NCI-H1092 treated with DMSO at 0.1 percent for 48 hours (cell line): ENCODE measurements at places on chromosomes 5 and 9.
A peak's percentile ranks its signal among the peaks of the same experiment; 100 is the strongest.

- no peak for DNase-seq
Observed at GRCh38 chr5:111070272-111071134, 1.0 kb upstream of the TSLP start.

DNA sequence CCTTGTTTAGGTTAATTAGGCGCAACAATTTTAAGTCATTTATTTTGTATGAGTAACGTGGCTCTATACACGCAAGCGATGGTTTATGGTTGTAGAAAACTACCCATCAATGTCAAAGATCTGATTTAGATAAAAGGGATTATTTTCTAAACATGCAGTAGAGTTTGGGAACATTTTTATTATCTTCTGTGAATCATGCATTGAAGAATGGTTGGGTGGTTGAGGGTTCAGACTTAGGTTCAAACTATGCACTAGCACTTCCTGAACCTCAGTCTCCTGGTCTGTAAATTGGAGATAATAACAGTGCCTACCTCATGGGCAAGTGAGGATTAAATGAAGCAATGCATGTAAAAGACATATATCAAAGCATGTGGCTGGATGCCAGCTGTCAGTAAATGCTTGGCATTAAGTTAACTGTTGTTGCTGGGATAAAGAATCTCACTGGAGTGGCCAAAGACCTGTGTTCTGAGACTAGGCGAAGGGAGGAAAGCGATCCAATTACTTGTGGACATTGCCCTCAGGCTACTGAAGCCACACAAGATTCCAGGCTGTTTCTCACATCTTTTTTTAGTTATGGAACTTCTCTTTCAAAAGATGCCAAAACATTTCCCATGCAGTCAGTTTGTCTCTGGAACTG, 1.1 kb upstream of the OTULINL start:
- no peak for DNase-seq

DNA sequence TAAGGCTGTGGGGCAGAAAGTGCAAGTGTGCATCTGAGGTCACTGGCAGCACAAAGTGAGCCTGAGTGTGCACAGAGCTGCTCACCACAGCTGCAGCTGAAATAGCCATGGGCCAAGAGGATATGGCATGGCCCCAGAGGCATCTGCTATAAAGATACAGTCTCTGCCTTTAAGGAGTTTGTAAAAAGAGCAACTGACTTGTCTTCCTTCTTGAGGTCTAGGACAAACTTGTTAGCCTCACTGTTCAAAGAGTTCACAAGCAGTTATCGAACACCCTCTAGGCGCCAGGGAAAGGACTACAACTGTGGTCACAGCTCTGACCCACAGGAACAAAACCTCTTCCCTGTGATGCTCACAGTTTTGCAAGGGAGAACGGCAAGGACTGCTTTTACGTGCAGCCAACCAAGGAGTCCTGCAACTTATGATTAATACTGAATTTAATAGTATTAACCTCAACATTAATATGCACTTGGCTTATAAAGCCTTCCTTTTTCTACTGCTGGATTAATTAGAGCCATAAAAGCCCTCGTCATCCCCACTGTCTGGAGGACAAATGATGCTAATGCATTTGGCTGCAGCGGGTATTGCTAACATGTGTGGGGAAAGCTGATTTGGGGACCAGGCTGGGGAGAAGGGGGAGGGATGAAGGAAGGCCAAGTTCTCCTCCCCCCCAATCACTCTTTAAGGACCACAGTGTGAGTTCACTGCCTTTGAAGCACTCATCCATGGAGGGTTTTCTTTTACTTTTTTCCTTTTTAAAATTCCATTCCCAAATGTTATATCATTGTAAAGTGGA, 189.8 kb upstream of the TRIM32 start:
- DNase-seq = no peak

DNA sequence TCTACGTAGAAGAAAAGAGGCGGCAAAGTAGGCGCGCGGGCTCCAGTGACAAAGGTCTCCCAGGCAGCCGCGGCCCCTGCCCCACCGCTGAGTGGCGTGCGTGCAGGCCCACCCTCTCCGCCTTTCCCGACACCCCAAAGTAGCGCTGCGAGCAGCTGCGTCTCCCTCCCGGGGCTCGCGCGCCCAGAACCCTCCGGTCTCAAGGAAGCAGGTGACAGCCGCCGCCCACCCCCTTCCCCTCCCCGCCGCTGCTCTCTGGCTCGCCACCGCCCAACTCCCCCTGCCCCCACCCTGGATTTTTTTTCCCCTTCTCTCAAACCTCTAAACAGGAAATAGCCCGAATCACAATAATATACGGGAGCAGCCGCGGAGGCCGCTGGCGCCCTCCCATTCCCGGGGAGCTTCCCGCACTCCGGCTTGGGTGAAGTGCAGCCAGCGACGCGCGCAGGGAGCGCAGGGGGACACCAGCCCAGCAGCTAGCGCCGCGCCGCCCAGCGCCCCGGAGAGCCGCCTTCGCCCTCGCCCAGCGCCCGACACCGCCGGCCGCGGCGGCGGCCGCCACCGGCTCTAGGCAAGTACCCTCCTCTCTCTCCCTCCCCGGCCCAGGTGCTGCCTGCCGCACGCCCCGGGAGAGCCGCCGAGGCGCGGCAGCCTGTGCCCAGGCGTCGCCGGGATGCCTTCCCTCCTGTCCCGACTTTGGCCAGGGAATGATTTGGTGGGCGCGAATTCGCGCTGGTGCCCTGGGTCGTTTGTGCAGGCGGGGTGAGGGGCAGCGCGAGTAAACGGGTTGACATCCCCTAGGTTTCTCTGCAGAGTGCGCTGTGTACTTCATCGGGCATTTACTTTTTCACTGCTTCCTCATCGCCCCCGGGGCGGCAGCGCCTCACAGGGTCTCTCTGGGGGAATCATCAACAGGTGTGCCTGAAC, 52.7 kb upstream of the TJP2 start:
- peak; percentile 72 for DNase-seq

GRCh38 chr5:168047669-168048111, 243.8 kb upstream of the WWC1 start:
- no peak for DNase-seq
